Dorsolateral prefrontal cortex (tissue), 122 donors: ENCODE measurements at places on chromosomes 5 and 9.

DNA sequence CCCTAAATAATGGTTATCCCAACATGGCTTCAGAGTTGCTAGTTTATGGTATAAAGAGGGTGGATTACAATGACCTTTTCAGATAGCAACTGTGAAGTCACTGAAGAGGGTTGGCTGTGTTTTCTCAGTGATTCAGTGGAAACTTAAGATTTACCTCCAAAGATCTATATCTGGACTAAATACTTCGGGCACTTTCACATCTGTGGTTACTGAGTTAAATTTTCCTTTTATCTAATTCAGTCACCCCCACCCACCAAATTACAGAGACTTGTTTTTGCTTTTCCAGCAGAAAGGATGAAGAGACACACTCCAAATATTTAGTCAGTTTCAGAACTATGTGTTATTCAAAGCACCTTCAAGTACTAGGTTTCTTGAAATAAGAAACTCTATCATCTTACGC is 573.2 kb downstream of the CCDC171 start:
- DNase-seq = no peak

GRCh38 chr9:113501129-113501686 is 37.7 kb downstream of the RGS3 start:
- no peak for DNase-seq

DNA sequence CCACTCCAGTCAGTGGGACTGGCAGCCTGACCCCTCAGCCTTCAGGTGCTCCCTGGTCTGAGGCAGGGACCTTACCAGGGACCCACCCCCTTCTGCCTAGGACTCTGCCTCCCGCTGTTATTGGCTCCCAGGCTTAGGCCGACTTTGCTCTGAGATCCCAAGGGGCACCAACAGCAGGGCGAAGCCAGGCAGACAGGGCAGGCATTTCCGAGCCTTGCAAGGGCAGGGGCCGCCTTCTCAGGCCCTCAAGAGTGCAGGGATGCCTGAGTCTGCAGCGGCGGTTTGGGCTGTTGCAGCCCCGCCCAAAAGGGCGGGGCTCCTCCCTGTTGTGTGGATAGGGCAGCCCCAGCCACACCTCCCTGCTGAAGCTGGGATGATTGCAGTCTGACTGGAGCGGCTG is 644.6 kb downstream of the PRR16 start:
- DNase-seq = no peak

GRCh38 chr9:90844326-90844725 is 42.7 kb downstream of the SYK start:
- no peak for DNase-seq

DNA sequence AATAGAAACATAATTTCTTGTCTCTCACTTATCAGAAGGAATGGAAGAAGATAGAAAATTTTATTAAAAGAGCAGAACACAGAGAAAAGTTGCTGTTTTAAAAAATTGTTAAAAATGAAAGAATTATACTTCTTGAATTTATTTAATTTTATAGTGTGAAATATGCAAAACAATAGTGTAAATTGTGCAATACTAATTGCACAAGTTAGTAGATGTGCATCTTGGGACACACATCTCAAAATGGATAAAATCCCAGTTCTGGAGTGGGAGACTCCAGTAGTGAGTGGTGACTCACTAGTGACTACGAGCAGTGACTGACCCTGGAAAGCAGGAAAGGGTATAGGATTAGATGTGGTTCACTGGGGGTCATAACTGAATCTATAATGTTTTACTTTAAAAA is 223.2 kb downstream of the MSX2 start:
- no peak for DNase-seq

DNA sequence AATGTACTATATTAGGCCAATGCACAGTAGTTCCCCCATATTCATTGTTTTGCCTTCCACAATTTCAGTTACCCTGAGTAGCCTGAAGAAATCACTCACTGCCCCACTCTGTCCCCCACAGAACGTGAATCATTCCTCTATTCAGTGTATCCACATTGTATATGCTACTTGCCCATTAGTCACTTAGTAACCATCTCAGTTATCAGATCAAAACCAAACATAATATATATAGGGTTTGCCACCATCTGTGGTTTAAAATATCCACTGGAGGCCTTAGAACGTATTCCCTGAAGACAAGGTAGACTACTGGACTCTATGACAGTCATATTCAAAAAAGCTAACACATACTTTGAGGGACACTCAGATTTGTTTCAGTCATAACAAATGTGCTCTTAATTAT is 465.7 kb upstream of the RGMB start:
- no peak for DNase-seq

DNA sequence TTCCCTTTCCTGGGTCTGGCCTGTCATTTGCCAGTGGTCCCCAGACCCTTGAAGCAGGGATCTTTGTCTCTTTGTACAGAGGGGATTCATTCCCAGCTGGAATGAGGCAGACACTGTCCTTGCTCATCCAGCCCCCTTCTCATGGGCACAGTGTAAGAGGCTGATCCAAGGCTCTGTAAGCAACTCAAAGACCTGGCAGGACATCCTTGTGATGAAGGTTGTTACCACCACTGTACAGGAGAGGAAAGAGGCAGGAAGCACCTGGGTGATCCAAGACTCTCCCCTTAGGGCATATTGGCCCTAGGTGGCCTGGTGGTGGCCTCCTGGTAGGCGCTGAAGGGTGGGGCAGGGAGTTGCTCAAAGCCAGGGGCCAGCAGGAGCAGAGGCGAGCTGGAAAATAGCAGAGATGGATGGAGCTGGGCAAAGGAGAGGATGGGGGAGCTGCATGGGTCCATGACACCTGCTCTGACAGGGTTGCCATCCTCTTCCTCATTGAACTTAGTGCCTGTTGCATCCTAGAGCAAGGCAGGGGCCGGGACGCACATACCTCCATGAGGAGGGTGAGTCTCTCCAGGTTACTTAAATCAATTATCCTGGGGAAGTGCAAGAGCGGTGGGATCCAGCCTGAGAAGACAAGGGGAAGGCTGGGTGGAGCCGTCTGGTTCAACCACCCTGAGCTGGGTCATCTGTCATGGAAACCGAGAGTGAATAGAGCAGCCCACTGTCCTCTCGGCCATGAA is 9.8 kb upstream of the GADD45G start:
- DNase-seq = no peak

DNA sequence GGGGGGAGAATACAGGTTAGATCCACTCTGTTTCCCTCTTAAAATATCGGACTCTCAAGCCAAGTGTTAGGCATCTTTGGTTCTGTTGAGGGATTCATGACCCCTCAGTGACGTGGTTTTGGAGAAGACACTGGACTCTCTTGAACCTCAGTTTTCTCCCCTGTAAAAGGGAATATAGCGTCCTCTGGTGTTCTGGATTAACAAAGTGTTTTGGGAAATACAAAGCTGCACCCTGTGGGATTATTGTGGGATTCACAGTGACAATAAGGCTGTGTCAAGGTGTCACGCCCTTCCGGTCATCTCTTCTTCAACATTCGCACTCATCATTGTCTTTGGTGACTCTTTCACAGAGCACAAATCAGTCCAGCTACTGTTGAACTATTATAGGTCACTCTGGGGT is 139.0 kb downstream of the IRX1 start:
- no peak for DNase-seq

DNA sequence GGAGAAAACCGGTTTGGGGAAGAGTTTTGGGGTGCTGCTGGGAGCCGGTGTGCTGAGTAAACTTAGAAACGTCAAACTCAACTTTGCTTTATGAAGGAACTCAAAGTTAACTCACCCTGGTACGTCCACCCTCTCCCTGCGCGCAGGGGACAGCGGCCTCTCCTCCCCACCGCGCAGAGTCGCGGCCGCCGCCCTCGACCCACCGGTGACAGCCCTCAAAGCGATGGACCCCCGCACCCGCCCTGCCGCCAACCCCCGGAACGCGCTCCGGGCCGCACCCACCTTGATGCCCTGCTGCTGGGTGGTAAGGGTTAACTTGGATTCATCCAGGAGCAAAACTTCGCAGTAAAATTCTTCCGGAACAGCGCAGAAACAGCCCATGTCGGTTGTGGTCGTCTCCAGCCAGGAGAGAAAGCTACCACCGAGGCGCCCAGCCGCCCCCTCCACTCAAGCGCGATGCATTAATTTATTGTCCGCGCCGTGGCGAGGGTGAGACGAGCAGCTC is 366 bp downstream of the EPB41L4A start:
- DNase-seq = no peak

- no peak for DNase-seq
These were observed 201.8 kb upstream of the SGCD start for GRCh38 chr5:156125118-156125517.

DNA sequence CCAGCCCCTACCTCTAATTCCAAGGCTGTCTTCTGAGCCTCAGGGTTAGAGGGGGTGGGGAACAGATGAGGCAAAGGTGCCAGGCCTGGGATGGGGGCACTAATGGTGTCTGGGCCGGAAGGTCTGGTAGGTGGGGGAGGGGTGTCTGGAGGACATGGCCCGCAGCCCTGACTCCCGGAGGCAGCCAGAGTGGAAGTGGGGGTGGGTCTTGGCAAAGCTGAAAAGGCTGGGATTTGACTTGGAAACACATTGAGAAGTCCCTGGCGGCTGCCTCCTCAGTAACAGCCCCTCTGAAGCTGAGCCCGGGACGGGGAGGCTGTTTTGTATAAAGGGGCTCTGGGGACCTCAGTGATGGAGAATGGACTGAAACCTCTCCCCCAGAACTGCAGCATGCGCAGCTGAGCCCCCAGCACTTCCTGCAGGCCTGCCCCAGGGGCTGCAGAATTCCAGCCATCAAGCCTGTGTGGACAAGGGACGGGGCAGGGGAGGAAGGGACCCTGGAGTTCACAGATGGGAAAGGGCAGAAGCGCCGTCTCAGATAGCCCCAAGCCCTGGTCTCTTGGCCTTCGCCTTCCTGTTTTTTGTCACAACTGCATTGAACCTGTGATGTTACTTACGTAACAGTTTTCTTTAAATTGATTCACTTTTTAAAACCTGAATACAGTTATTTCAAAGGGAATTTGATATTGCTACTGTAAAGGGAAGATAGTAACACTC is 49.3 kb upstream of the SYNPO start:
- no peak for DNase-seq

GRCh38 chr5:79962575-79963222 is 28.4 kb downstream of the MTX3 start:
- no peak for DNase-seq

DNA sequence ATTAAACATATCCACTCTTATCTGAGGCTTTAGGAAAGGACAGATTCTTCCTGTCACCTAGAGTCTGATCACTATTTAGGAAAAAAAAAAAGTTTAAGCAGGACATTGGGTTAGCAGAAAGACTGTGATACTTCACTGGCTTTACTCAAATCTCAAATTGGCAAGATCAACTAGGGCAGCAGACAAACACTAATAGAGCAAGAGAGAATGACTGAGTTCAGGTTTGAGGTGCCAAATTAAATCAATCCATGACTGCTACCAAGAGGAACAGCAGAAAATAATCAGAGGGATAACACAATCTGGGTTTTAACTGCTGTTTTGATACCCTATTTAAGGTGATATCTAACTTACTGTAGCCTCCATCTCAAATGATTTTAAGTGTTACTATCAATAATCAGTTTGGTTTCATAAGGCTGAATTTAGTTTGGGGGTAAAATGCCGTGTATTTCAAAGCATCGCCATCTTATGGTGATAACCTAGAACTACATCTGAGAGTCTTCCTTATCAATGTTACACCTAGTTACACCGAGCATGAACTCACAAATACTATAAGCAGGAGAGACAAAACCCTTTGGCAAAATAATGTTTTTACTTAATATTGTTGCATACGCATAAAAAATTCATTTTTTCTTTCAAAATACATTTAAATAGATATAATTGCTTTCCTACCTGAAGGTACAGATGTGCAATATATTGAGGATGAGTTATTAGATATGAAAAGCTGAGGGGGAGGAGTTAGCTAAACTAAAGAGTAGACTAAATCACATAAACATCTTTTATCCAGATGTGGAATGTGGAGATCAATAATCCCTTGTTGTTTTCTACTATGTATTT is 286.4 kb upstream of the CDH12 start:
- no peak for DNase-seq

GRCh38 chr9:136581614-136582447 is 36.0 kb upstream of the NOTCH1 start:
- no peak for DNase-seq

DNA sequence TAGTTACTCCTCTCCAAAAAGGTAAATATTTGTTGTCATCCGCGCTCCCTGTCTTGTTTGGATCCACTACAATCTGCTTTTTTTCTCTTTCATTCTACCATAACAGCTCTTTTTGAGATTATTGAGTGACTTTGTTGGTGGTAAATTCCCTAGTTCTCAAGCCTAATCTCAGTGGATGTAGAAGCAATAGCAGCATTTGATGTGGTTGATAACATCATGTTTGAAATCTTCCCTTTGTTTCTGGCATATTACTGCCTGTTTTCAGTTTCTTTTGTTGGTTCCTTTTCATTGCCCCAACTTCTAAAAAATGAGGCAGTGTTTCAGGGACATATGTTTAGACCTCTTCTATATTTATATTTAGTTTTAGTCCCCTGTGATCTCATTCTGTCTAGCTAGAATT is 8.9 kb downstream of the CDC42SE2 start:
- DNase-seq = no peak

DNA sequence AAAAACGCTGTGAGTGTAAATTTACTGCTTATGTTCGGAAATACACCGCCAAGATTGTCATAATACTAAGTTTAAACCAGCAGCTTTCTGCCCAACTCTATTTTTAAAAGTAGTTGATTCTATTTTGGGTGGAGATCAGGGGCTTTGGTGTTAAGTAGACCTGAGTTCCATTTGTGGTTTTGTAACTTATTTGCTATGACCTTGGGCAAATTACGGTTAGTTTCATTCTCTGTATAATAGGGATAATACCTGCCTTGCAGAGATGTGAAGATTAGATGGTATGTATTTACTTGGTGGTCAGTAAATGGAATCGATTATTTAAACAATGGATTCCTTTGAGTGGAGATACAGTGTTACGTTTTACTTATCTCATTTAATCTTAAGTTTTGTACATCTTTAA is 1.6 kb downstream of the RAD23B start:
- no peak for DNase-seq

DNA sequence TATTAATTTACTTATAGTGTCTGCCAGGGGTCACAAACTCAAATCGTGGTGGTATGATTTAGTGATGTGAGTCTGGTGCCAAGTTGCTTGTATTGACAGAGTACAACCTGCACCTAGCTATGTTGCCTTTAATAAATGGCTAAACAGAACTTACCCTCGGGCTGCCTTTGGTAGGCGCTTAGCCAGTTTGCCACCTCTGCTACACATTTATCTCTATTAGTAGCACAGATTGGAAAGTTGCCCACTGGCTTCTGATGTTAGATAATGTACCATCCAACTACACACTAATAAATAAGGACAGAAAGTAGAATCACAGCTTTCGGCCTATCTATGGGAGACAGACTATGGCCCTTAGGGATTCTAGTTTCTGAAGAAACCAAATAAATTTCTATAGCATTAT is 368.4 kb downstream of the MAN2A1 start:
- DNase-seq = no peak

- DNase-seq = no peak
These were observed 109.3 kb downstream of the DAPK1 start for GRCh38 chr9:87606841-87607521.

DNA sequence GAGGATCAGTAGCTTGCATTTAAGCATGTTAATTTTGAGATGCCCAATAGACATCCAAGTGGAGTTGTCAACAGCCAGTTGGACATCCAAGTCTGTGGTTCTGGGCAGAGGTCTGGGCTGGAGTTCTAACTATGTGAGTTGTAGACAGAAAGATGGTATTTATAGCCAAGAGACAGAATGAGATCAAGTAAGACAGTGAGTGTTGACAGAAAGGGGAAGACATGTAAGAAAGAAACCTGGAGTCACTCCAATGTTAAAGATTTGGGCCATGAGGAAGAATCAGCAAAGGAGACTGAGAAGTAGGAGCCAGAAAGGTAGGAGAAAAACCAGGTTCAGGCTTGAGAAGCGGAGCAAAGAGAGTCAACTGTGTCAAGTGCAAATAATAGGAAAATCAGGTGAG is 95.5 kb upstream of the PUM3 start:
- no peak for DNase-seq

GRCh38 chr5:95369782-95370181 is 21.4 kb upstream of the FAM81B start:
- no peak for DNase-seq
